Activated CD4-positive, alpha-beta T cell treated with anti-CD3 and anti-CD28 coated beads, Interleukin-2, amount 50 U/mL, for 24 hours (primary cell): ENCODE measurements at places on chromosomes 13 and 19.
A peak's percentile ranks its signal among the peaks of the same experiment; 100 is the strongest.

- DNase-seq: no peak
These were observed 22.9 kb upstream of the GARRE1 start for GRCh38 chr19:34231439-34231838.

DNA sequence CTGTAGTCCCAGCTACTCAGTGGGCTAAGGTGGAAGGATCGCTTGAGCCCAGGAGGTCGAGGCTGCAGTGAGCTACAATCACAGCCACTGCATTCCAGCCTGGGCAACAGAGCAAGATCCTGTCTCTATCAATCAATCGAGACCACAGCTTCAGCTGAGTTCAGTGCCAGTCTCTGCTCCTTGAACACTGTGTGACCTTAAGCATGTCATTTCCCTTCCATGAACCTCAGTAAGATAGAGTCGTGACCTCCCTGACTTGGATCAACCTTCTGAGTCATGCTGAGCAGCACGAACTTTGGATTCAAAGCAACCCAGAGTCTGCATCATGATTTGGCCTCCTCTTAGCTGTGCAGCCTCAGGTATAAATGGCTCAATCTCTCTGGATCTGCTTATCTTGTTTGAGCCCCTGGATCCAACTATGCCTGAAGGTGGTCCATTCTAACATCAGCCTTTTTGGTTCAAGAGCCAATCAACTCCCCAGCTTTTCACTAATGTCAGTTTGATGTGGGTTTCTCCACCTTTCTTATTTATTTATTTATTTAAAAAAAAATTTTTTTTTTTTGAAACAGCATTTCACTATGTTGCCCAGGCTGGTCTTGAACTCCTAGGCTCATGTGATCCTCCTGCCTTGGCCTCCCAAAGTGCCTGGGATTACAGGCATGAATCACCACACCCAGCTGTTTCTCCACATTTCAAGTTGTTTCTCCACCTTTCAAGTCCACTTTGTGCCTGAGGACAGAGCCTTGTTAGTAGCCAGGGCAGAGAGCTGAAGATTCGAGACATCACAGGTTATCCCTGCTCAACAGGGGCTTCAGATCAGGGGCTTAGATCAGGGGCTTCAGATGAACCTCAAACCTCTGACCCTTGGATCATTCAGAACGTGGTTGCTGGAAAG, 26.4 kb downstream of the PTPRS start:
- no peak for DNase-seq

DNA sequence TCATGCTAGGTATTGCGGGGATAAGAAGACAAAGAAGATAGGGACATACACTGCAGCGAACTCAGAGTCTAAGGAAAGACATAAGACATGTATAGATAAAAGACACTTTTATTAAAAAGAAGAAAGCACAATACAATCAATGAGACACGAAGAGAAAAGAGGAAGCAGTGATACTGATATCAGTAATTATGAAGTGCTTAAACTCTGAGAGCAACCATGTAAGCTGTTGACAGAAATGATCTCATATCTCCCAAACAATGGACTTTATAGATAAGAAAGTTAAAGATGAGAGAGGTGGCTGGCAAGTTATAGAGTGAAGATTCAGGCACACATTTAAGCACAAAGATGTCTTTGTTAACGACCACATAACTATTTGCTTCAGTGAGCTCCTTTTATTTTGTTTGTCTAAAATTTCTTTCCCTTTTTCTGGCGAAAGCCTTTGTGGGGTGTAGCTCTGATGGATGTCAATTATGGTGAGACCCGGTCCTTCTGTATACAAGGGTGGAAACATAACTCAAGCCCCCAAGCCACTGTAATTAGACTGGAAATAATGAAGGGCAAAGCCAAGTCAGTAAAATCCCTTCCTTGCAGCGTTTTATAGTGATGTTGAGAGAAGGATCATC, 818.0 kb upstream of the SLC10A2 start:
- no peak for DNase-seq

- DNase-seq: no peak
These were observed 1.1 kb downstream of the KLHL26 start for GRCh38 chr19:18637673-18638630.

GRCh38 chr13:84077271-84077670, 195.0 kb upstream of the SLITRK1 start:
- DNase-seq: no peak

DNA sequence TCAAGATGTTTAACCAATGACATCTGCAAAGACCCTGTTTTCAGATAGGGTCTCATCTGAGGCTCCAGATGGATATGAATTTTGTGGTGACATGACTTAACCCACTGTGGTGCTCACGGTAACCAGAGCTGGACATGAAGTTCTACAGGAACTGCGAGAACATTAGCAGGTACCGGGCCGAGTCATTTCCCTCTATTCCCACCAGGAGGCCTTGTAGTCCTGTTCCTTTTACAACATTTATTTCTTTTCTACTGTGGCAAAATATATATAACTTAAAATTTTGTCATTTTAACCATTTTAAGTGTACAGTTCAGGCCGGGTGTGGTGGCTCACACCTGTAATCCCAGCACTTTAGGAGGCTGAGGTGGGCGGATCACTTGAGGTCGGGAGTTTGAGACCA, 7.6 kb upstream of the TSPAN16 start:
- no peak for DNase-seq

DNA sequence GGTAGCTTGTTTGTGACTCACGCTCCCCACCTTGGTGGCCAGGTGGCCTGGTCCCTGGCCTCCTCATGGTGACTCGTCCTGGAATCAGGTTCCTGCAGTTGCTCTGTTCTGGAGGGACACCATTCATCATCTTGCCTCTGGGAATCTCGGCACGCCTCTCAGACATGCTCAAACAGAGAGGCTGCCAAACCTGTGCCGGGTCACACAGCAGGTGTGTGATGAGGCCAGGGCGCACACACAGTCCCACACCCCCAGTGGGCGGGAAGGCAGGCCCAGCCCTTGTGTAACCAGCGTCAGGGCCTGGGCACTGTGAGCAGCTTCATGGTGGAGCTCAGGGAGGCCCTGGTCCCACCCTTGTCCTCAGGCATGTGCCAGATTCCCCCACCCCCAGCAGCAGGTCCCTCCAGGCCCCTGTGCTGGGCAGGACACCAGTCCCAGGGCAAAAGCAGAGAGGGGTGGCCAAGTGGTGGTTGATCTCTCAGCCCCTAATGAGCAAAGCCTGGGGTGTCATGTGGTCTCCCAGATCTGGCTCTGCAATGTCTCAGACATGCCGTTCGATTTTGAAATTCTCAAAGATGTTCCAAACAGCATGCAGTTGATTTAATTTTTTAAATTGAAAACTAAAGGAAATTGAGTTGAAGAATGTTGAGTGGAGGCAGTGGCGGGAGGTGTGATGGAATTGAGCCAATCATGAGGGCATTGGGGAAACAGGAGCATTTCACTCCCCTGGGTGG, 12.1 kb downstream of the CEBPA start:
- DNase-seq: no peak

DNA sequence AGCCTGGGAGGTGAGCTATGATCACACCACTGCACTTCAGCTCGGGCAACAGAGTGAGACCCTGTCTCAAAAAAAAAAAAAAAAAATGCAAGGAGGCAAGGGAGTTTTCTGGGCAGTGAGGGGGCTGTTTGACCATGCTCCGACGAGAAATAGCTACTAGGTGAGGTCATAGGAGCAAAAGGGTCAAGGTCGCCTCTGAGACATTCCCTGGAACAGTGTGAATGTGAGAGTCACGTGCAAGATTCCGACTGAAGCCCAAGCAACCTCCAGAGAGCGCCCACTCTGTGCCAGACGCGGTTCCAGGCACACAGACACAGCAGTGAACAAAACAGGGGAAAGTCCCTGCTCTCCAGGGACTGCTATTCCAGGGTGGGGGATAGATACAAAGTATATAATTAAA, 2.5 kb downstream of the ZNRF4 start:
- DNase-seq: no peak

GRCh38 chr13:74904556-74904955, 577.4 kb downstream of the TBC1D4 start:
- no peak for DNase-seq

DNA sequence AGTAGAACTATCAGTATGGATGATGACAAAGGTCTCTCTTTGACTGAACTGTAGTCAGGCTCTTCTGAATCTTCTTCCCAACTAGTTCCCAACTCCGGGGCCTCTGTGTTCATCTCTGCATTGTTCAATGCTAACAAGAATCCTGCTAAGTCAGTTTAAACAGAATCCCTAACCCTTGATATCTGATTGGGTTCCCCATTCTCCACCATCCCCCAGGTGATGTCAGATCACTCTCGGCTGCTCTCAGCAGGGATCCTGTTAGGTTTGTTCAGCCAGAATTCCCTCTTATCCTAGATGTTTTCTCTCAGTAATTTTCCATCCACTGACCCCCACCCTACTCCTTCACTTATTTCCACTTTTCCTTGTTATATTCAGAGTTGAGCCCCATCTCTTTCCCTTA, 223.6 kb downstream of the RGCC start:
- no peak for DNase-seq

- DNase-seq: no peak
These were observed 515.3 kb downstream of the IRS2 start for GRCh38 chr13:109271061-109271460.

DNA sequence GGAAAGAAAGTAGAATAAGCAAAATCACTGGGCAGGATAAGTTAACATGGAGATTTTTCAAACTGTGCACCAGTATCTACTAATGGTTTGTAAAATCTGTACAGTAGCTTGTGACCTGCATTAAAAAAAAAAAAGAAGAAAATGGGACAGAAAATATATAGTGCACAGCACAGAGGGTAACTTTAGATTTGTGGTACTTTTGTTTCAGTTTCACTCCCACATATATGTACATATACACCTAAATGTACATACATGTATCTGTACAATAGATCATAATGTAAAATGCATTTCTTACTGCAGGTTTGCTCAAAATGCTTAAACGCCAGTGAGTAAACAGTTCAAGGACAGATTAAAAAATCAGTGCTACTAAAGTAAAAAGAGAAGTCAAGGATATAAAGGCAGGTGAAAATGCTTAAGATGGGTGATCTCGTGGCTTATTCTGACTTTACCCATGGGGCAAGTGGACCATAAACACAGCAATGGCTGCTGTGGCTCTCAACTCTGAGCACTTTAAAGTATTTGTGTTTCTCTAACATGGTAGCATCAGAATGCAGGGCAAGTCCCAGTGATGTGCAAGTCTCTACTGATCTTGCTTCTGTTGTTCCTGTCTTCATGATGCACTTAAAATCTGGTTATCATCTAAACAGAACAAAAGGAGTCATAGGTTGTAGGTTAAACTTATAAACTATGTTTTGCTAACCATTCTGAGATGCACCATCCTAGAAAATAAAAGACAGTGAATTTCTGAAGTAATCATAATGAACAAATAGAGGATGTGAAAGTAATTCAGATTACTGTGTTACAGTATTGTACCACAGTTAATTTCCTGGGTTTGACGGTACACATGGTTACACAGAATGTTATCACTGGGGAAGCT, 112.3 kb downstream of the MIPEP start:
- DNase-seq: no peak

DNA sequence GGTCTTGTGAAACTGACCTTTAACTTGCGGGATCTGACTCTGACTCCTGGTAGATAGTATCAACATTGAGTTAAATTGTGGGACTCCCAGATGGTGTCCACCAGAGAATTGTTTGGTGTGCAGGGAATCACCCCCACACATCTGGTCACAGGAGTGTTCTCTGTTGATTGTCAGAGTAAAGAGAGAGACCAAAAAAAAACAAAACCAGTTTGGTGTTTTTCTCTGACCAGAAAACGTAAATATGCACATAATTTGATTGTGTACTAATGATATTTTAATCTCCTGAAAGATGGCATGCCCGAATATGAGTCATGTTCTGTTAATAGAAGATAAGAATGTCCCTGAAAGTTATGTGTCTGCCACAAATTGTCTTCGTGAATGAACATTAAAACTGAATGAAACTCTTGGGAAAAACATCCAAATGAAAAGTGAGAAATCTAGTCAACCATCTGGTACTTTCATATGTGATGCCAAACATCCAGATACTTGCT, 118.5 kb upstream of the GPC6 start:
- DNase-seq: no peak

- DNase-seq: no peak
These were observed 14.1 kb upstream of the HMGB1 start for GRCh38 chr13:30479883-30480219.

DNA sequence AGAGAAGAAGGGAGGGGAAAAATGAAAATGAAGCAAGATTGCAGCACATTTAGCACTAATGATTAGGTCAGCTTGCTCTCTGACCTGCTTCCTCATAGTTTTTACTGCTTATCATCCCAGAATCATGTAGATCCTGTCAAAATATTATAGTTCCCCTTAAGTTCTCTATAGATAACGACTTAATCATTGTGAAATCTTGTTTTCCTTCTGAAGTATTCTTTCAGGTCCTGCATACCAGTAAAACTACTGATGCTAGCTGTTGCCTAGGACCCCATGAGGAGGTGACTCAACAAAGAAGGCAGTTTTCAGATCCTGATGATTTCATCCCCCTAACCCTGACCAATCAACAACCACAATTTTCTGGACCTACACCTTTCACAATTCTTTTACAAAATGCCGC, 1131.7 kb downstream of the SLITRK5 start:
- no peak for DNase-seq

- DNase-seq: no peak
These were observed 342.4 kb downstream of the KCNRG start for GRCh38 chr13:50357586-50358118.

DNA sequence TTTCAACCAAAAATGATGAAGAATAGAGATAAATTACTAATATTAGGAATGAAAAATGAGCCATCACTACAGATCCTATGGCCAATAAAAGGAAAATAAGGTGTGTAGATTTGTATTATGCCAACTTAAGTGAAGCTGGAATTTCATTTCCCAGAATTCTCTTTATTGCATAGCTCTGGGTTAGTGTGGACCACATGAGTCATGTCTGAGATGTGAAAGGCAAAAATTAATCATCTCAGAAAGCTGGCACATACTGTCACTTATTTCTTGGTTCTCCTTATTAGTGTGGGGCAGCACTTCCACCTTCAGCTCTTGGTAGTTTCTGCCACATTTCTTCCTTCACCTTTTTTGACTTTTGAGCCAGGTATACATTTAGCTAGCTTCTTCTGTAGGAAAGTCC, 82.6 kb downstream of the KATNAL1 start:
- peak; percentile 3 for DNase-seq

DNA sequence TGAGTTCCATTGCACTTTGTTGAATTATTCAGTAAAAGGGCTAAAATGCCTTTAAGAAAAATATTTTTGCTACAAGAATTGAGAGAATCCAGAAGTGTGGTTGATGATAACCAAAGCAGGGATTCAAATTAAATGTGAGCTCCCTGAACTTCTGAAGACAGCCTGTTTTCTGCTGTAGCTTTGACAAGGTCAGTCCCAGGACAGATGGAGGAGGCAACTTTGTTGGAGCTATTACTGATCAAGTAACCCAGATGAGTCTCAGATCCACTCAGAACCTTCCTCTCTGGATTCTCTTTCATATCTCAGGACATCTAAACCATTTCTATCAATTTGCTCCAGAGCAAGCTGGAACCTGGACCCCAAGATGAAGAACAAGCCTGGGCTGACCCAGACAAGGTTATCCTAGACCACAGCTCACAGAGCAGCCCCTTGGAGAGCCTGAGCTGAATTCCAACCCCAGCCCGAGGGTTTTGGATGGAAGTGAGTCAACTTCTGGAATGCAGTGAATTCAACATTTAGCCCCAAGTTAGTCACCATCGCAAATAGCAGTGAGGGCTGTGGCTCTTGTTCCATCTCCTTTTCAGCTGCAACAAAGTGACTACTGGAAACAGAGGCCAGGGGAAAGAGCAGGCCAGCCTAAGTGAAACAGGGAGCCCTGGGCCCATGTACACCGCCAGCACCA, 137.8 kb upstream of the TSC22D1 start:
- DNase-seq: no peak
